NK-92 treated with Interleukin-12 subunit alpha and Interleukin-12 subunit beta, amount 100 ng/mL, for 24 hours (cell line): ENCODE measurements at places on chromosomes 5 and 9.

DNA sequence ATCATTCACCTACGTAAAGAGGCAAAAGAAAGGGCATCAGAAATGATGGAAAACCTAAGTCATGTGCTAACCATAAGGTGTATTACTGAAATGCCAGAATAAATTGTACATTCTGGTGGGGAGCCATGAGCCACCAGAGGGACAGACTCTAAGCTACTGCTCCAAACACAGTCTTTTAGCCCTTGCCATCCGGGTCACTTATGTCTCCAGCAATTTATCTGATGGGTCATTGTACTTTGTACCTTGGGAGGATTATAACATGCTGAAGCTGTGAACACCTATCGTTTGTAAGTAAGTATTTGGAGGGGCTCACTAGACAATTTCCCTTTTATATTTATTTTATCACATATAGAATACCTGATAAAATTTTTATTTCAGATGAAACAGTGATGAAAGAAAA, 495.1 kb downstream of the KIF4B start:
- no peak for DNase-seq

DNA sequence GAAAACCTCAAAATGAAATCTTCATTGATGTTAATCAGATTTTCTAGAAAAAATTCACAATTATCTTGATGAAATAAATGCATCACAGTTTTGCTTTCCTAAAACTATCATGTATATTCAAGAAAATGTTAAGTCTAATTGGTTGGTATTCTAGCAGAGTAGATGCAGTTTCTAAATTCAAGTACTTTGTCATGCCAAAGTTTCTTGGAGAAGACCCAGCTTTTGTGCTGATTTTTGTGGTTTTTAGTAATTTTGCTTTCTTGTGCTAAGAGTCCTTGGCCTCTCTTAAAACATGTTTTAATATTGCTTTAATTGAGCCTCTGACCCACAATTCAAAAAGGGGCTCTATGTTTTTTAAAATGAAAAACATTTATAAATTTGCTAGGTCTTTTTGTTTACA, 924.8 kb upstream of the PTPRD start:
- no peak for DNase-seq

- no peak for DNase-seq
Measured at GRCh38 chr5:177296581-177296980, 6.9 kb downstream of the RAB24 start.

- no peak for DNase-seq
Measured at GRCh38 chr9:127011772-127012171, 97.2 kb downstream of the RALGPS1 start.

- DNase-seq, result no peak
Measured at GRCh38 chr5:9108162-9108561, 437.7 kb downstream of the SEMA5A start.

DNA sequence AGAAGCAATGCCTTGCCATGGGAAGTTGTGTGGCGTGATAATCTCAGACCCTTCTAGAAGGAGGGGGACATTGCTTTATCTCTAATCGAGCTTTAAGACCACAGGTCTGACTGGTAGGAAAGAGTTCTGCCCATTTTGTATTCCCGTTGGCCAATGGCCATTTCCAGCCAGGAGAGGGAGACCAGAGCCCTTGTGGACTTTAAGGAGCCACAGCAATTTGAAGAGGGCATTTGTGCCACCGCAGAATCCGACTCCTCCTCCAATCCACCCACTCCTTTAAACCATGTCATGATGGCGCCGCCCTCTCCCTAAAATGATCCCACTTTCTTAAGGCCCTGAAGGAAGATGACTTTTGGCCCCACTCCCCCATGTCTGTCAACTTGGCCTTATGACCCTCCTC, 560.5 kb upstream of the ADAMTS16 start:
- DNase-seq, result no peak
